ENCODE measurements at places on chromosomes 2 and 18.

DNA sequence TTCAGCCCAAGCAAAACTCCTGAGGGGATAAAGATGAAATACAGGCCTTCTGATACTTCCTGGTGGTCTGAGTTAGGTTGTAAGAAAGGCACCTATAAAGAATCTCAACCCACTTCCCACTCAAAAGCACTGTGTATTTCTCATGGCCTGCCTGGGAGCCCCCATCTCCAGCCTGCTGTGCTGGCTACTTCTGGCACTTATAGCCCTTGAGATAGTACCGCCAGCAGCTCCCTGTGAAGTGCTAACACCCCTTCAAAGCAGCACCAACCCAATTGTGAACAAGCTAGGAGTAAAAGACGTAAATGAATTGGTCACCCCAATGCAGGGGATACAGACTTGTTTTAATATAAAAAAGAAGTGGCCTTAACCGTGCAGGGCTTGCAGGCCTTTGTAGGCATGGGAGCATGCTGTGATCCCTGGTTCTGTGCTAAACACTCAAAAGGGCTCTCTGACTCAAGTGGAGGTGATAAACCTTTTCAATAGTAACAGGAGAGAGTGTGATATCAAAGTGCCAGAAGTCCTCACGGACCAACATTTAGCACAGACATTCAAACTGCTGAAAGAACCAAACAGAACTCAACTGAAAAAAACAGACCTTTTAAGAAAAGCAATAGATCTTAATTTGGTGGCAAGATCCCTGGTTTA lies 80.8 kb downstream of the RTN4 start:
- no peak for DNase-seq

GRCh38 chr18:7877609-7878008 lies 310.5 kb downstream of the PTPRM start:
- no peak for DNase-seq

DNA sequence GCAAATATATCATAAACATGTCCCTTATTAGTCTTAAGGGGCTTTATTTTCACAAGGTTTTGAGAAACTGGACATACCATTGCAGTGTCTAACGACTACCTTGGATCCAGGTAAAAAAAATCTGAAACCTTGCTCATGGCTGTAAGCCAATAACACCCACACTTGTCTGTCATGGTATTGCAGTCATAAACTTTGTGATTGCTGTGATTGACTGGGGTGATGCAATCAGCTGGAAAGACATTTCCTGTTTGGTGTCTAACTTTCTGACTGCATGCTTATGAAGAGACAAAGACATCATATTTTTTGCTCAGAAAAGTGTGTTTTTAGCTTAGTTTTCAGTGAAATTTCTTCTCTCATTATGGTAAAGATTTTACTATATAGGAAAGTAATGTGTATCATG lies 635.0 kb downstream of the TSN start:
- DNase-seq = no peak

DNA sequence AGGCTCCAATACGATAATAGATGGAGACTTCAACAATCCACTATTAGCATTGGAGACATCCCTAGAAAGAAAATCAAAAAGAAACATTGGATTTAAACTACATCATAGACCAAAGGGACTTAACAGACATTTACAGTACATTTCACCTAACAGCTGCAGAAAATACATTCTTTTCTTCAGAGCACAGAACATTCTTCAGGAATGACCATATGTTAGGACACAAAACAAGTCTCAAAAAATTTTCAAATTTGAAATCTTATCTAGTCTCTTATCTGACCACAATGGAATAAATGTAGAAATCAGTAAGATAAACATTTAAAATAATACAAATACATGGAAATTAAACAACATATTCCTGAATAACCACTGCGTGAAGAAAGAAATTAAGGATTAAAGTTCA lies 68.7 kb downstream of the STRADB start:
- DNase-seq = no peak

DNA sequence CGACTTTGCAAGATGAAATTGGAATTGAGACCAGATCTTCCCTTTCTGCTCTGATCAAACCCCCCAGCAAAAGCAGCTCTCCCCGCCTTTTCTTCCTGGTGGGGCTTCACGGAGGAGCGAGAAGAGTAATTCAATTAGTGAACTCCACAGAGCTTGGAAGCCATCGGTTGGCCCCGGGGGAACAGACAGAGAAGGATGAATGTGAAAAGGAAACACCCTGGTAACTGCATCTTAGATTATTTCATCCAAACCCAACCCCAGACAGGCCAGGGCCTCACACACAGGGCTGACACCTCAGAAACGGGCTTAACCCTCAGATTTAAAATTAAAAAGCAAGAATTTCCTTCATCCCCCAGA lies 18.3 kb downstream of the SMAD7 start:
- DNase-seq = no peak

DNA sequence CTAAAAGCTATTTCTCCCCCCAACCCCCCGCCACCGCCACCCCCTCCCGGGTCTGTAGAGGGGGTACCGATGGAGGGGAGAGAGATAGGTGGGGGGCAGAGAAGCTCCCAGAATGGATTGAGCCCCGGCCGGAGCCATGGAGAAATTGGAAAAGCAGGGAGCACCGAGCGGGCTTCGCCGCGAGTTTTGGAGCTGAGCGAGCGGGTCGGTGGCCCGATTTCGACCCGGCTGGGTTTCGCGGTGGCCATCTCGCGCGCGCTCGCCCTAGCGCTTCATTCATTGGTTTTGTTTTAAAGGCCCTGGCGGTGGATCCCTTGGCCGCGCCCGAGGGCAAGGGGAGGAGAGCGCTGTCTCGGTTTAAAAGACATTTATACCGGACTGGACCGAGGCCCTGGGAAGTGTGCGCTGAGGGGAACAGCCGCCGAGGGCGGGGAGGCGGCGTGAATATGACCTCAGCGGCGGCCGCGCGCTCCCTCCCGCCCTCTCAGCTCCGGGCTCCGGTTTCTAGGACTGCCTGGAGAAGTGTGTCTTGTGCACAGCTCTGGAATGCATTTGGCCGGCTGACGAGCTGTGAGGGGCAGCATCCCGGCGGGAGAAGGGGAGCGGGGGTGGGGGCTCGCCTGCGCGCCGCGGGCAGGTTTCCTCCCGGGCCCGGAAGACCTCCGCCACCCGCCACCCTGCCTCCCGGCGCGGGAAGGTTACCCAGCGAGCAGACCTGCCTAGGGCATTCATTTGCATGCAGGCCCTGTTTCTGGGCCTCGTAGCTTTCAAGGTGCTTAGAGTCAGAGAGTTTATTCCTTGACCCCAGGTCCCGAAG lies 1.7 kb upstream of the SMAD7 start:
- no peak for DNase-seq

DNA sequence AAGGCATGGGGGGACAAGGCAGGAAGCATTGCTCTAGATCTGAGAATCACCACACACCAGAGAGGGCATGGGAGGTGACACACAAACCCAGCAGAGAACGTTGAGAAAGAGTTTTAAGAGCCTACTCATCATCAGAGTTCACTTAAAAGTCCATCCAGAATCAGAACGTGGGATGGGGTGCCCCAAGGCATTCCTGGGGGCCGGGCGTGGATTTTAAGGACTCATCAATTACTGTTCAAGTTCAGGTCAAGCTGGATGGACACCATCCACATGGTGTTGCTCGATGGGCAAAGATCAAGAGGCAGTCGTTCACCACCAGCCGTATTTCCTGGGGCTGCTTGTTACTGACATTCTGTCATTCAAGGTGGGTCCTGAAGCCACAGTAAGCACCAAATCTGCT lies 34.9 kb downstream of the BCL11A start:
- DNase-seq = no peak
